ENCODE measurements at places on chromosomes 2 and 18.
A peak's percentile ranks its signal among the peaks of the same experiment; 100 is the strongest.

DNA sequence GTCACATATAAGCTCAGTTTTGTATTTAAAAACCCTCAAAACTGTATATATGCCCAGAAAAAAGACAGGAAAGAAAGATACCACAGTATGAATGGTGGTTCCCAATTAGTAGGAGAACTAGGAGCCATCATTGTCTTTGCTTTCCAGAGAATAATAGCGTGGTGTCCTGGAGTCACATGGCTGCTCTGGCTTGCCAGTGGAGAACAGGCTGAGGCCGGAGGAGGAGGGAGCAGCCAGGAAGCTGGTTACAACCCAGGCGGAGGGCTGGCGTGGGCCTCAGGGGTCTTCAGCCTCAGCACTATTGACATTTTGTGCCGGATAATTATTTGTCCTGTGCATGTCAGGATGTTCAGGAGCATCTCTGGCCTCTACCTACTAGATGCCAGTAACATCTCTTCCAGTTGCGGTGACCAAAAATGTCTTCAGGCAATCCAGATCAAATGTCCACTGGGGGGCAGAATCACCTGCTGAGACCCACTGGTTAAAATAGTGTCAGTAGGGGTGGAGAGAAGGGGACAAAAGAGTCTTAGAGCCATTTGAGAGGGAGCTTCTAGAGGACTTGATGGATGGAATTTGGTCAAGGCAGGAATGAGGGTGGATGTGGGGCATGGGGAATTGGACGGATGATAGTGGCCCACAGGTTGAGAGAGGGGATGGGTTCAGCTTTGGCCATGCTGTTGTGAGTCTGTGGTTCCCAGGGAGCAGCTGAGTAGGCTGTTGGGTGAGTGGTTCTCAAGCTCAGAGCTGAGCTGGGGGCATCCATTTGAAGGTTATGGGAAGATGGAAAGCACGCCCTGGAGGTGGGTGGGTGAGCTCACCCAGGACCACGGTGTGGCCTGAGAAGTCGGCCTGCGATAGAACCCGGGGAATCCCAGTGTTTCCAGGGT is 144.9 kb downstream of the AGAP1 start:
- peak; percentile 17 for DNase-seq

DNA sequence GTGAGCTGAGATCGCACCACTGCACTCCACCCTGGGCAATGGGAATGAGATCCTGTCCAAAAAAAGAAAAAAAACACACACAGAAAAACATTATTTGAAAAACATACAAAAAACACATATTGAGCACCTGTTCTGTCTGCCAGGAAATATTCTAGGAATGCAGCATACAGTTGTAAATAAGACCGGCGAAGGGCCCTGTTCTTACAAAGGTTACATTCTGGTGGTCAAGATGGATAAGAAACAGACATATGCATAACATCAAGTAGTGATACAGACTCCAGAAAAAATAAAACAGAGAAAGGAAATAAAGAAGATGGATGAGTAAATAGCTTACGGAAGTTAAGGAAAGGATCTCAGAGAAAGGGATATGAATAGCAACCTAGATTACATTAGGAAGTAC is 159.8 kb downstream of the GALNT3 start:
- no peak for DNase-seq

DNA sequence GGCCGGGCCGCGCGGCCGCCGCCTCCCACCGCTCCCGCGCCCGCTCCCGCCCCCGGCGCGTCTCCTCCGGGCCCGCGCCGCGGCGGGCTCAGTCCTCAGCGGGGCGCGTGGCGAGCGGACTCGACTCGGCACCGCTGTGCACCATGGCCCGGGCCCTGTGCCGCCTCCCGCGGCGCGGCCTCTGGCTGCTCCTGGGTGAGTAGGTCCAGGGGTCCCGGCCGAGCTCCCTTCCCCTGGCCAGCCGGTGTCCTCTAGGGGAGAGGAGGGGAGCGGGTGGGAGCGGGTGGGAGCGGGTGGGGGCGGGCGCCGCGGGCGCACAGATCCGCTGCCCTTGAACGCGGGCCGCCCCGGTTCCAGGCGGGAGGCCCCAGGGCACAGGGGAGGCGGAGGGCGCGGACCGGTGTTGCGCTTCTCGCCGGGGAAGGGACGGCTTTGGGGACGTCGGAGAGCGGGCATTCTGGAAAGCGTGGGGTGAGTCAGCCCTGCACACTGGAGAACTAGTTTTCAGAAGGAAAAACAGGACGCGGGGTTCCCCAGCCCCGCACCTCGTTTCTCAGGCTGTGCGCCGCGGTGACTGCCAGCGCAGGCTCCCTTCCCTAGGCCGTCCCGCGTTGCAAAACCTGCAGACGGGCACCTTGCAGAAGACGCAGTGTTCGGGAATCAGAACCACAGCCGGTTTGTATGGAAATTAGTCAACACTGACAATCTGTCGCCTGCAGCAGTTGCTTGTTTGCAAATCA is at the start of gene RAMP1:
TSS of gene RAMP1 (plus strand) at position 91 of the 740 bp plus-strand sequence. CDS start at position 144, 53 bp downstream.
- peak; percentile 11 for DNase-seq

DNA sequence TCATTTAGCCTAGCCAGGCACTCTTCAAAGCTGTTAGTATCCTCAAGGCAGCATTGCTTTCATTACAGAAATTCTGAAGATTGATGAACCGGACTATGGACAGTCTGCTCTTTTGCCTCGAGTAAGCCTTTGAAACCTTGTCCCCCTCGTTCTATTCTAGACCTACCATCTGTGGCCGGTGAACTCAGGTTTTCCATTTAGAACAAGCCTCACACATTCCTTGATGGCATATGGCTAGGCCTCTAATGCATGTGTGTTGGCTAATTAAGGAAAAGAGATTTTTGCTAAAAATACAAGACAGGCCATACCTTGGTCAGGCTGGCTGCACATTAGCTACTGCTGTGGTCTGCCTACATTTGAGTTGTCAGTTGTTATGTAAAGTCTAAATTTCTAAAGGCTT is 111.8 kb downstream of the CERS6 start:
- no peak for DNase-seq

GRCh38 chr2:107361751-107362381 is 464.8 kb upstream of the RGPD4 start:
- no peak for DNase-seq

DNA sequence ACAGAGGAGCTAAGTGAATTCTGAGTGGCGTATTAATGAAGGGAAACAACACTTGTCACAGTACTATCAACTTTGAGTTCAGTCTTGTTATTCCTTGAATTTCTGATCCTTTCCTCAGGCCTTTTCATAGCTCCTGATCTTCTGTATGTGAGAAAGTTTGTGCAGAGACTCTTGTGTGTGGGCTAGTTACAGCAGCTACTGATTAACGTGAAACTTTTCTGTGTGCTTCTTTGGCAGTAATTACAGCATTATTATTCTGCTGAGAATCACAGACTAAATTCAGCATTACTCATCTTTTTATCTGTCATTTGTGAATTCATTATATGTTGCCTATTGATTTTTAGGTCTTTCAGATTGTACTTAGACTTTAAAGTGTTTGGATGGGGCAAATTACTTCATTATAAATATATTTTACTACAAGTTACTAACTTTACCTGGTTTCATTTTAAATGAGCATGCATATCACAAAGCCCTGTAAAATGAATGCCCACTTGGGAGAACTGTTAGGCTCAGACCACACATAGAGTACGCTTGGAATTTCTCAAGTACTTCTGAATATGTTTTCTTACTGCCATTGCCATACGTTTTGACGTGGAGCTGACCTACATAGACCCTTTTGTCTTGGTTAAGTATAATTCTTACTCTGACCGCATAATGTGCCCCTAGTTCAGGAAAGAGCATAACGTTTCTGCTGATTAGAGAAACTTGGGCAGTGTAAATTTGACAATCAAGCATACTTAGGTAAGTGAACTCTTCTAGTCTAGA is 36.2 kb downstream of the CREB1 start:
- no peak for DNase-seq

DNA sequence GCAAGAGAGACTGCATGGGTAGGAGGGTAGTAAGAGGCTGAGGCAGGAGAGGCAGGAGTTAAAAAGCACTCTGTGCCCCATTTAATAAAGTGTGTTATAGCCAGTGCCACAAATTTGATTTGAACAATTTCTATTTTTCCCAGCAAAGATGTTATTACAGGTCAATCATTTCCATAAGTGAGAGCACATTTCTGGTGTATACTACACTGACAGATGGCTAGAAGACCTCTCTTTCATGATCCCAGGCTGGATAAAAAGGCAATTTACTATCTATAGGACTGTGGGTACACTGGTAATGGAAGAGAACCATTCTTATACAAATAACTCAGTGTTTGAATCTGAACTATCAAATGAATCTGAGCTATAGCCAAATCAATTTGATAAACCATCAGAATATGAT is 176.2 kb downstream of the FSHR start:
- no peak for DNase-seq

DNA sequence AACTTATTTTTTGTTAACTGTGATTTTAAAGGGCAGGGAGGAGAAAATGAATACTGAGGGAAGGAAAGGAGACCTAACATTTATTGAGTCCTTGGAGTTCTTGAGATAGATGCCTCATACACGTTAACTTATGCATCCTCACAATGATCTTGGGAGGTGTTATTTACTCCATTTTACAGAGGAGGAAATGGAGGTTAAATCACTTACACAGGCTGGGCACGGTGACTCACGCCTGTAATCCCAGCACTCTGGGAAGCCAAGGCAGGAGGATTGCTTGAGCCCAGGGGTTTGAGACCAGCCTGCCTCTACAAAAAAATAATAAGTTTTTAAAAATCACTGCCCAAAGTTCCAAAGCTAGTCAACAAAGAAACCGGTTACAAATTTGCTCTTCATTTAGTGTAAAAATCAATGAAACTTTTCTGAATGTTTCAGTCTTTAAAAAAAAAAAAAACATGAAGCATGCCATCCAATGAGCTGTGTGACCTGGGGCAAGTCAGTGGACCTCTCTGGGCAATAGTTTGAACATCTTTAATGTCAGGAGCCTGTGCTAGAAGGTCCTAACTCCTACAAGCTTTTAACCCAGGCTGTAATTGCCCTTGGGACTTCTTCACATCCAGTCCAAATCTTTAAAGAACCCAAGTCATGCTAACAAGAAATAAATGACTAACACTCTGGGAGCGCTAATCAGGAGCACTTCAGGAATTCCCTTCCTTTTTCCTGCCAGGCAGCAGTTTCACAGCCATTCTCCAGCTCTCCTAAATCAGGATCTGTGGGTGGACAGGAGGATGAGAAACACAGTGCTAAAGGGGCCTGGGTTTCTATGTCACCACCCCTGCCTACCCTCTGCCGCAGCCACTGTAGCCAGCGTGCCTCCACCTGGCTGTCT is 176.4 kb downstream of the TMEM247 start:
- DNase-seq, result peak; percentile 85

DNA sequence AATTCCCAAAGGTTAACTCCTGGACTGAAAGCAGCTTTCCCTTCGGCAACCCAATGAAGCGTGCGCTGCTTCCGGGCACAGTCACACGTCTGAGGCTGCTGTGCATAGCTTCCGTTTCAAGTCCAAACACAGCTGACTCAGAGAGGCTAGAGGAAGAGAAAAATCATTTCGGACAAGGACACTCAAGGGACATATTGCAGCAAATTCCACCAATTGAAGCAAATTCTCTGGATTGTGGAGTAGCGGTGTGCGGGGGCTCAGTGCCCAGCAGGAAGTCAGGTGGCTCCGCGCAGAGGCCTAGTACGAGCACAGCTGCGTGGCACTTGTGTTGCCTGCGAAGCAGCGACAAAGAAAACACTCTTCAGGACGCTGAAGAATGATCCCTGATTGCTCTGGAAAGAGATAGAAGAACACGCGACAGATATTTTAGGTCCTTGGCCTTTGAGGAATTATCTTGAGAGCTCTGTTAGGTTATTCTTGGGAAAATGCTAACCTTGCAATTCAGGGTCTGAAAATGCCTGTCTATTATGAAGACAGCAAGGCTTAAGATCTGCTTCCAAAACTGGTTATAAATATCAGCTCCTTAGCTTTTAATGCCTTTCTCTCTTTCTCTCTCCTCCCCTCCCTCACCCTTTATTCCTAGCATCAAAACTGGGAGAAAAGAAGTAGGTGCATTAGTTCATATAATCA is 352.6 kb upstream of the DLGAP1 start:
- DNase-seq, result no peak

GRCh38 chr2:172614932-172615331 is 59.0 kb downstream of the PDK1 start:
- DNase-seq, result no peak

GRCh38 chr2:141195087-141195486 is 935.7 kb downstream of the LRP1B start:
- no peak for DNase-seq

- no peak for DNase-seq
These were observed 43.0 kb upstream of the FZD5 start for GRCh38 chr2:207812726-207813080.

DNA sequence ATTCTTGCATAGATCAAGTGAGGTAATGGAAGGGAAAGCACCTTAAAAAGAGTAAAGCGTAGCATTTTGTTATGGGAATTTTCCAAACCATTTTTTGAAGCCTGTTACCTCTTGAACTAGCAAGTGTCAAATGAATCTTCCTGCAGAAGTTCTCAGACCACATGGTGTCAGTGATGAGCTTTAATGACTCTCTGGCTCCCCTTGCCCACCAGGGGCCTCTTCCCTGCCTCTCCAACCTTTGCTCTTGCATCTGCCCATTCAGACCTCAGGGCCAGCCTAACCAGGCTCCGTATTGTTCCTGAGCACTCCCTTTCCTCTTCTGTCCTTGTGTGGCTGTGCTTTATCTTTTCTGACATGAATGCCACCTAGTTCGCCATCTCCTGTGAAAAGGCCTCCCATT is 155.9 kb downstream of the DIS3L2 start:
- no peak for DNase-seq
